ENCODE measurements at places on chromosomes 4 and X.

- DNase-seq: no peak
Observed at GRCh38 chrX:13223868-13224567, 95.8 kb downstream of the ATXN3L start.

- DNase-seq: no peak
Observed at GRCh38 chr4:118752551-118752950, 67.4 kb downstream of the METTL14 start.

- DNase-seq: no peak
Observed at GRCh38 chrX:153736871-153737441, 12.3 kb downstream of the ABCD1 start.

DNA sequence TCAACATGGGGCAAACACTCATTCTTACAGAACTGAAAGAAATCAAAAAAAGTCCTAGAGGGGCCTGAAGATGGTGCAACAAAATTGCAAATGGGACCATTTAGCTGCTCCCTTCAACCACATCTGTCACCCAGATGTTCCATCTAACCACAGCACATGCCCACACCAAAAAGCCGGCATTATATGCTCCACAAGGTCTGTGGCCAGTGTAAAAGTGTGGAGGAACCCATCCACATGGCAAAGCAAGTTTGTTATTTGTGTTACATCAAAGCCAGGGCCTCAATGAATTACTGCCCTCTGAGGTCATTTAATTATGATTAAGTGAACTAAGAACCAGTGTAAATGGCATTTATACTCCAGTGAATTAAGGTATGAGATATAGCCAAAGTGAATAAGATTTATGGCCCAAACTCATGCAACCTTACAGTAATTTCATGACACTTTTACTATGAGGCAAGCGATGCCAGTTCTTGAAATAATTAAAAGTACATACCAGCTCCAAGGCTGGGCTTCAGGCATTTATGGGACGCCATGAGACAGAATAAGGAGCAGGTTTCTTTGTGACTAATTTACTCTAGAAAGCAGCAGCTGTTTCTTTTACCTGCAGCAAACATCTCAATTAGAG lies 48.7 kb upstream of the FGF16 start:
- no peak for DNase-seq

DNA sequence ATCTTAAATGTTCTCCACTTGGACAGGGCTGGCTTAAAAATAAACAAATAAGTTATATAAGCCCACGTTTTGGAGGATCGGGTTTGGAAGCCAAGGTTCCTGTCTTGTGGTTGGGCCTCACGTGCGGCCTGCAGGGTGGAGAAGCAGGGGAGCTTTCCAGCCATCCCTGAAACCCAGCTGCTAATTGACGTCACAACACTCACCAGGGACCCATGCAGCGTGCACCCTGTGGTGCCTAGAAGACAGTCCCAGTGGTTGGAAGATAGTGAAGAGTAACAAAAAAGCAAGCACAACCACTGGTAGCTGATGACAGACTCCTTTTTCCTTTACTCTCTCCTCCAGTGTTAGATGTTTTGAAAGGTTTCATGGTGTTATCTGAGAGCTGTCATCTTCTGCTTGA lies 142.0 kb upstream of the RBPJ start:
- no peak for DNase-seq

- no peak for DNase-seq
Observed at GRCh38 chrX:110692866-110693265, 102.8 kb downstream of the CHRDL1 start.

DNA sequence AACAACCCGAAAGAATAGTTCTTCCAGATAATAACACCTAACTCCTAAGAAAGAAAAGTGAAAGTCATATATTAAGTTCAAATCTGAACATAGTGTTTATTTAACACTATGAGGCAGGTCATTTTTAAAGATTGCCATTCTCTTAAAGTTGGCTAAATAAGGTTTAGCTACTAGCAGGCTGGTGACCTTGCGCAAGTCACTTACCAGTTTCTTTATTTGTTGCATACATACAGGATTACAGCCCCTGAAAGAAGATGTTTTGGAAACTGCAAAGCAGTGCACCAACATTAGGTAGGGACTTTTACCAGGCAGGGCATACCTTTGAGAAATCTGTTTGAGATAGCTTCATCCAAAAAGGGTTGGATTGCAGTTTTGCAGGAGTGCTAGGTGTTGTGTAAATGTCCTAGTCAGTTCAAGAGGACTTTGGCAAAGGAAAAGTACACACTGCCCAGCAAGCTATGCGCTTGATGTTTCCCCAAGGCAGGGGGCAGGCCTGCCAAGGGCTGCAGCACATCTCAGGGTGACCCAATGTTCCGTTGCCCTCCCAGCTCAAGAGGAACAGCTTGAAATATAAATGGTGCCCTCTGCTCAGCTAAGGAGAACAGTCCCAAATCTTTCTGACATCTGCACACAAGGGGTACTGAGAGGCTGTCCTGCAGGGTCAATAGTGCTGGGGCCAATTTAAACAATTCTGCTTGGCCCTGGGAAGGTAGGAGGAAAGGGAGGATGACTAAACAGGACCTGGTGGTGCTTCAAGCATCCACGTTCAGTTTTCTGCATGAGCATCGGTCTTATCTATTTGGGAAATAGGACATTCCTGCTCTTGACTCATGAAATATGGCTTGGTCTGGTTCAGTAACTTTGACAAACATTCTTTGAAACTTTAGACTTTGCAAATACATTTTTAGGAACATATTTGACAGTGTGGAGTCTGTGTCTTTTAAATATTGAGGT lies 130.8 kb downstream of the COL4A6 start:
- no peak for DNase-seq

DNA sequence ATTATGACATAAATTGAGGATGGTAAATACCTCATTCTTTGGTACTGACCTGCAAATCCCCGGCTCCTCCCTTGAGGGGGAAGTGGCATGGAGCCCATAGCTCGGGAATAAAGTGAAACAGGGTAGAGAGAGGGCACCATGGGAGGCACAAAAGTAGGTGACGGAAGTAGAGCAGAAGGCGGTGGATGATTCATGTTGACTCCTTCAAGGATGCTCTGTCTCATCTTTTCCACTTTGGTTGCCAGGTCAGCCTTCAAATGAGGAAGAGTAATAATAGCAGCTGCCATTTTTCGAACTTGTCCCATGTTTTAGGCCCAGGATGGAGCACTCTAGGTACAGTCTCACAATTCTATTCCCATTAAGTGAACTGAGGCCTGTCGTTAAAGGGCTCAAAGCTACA lies 41.4 kb upstream of the PHF8 start:
- no peak for DNase-seq

- no peak for DNase-seq
Observed at GRCh38 chrX:150236327-150236726, 126.8 kb upstream of the MAMLD1 start.

GRCh38 chrX:34598362-34598761 lies 58.7 kb downstream of the TMEM47 start:
- no peak for DNase-seq

- DNase-seq: no peak
Observed at GRCh38 chrX:373641-374471, 12.9 kb downstream of the PPP2R3B start.

Measured in anterior cingulate cortex (tissue), 58 donors.